Activated effector memory CD4-positive, alpha-beta T cell treated with anti-CD3 and anti-CD28 coated beads, Interleukin-2, amount 50 U/mL, for 16 hours (primary cell): ENCODE measurements at places on chromosomes 1 and 21.

- no peak for DNase-seq
Measured at GRCh38 chr1:8211883-8212579, 105.9 kb upstream of the SLC45A1 start.

- no peak for DNase-seq
Measured at GRCh38 chr1:50659107-50659662, 235.9 kb upstream of the DMRTA2 start.

- no peak for DNase-seq
Measured at GRCh38 chr1:36343651-36344394, 20.4 kb upstream of the EVA1B start.

- no peak for DNase-seq
Measured at GRCh38 chr1:40435471-40435870, 14.8 kb upstream of the ZFP69B start.

- DNase-seq, result no peak
Measured at GRCh38 chr1:117820694-117821381, 108.6 kb downstream of the GDAP2 start.

DNA sequence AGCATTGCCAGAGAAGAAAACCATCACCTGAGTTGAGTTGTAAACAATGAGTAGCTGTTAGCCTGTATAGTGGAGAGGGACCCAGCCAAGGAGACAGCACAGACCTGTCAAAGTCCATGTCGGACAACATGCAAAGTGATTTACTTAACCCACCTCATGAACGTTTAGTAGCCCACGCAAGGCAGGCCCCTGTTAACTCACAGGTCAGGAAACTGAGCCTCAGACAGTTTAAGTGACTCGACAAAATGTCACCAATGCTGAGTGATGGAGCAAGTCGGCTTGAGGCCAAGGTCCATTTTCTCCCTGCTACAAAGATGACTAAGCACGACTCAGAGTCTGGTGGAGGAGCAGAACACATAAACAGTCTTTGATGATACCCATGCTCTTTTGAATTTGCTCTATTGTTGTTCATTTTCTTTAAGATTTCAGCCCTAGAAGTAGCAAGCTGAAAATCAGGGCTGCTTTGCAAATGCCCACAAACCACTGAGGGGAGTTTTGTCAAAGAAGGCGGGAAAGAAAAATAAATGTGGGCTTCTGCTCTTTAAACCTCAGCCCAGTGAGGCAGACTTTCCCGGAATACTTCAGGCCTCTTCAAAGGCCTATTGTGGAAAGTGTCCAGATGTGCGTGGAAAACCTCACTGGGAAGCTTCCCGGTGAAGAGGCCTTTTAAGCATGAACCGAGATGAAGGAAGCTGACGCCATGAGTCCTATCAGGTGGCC, 83.8 kb upstream of the HOOK1 start:
- DNase-seq, result no peak

DNA sequence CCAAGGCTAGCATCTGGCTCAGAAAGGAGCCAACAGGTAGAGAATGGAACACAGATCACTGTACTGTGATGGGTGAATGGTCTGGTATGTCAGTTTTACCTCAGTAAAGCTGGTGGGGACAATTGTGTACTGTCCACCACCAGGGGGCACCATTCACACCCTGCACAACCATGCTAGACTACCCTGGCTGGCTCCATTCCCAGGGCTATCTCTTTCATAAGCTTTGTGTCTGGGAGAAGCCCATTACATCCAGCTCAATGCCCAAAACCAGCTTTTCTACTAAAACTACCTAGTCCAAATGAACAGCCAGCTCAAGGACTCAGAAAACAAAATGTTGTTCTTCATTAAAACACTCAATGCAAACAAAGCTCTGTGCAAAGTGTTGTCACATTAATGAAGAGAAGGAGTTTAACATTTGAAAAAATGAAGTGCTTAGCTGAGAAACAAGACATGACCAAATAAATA, 62.0 kb upstream of the RASAL2 start:
- DNase-seq, result no peak

DNA sequence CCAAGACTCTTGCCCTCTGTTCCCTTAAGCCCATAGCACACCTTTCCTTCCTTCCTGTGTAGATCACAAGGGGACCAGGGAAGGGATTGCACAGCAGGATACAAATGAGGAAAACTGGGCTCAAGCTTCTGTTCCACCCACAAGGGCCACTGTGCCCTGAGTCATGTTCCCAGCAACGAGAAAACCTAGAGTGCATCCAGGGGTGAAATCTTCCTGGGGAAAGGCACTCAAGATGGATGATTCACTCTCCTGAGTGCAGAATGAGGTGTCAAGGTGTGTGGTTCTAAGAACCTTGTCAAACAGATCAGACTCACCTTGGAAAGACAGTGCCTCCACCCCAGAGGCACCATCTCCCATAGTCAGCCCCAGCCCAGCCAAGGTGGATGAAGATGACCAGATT, 40.7 kb upstream of the EYA3 start:
- no peak for DNase-seq

GRCh38 chr1:220294846-220295301, 22.6 kb upstream of the RAB3GAP2 start:
- no peak for DNase-seq

DNA sequence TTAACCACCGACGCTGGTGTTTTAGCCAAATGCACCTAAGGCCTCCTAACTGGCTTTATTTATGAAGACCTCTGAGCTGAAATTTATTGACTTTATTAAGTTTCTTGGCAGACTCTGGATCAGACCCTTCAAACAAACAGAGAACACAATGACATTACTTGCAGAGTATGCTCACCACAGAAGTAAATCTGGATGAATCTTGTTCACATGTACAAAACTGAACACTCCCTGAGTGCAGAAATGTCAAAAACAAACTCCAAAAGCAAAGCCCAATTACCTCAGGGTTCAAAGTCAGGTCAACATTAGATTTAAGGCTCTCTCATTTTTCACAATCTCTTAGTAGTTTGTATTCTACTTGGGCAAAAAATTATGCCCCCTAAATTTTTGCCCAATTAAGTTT, 218.6 kb downstream of the SLC45A1 start:
- DNase-seq, result no peak

DNA sequence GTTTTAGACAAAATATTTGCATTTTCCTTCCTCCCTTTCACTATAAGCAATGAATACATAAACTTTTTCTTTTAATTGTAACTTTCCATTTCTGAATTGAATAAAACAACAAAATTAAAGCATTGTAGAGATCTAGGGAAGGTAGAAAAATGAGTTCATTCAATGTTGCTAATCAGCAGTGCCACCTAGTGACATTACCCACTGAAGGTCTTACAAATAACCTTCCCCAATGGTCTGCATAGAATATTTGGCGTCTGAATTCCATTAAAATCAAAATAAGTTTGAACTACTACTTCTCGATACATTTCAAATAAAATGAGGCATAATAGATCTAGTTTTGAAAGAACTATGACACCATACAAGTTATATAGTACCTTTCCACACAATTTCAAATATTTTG, 19.6 kb downstream of the FH start:
- DNase-seq, result no peak

DNA sequence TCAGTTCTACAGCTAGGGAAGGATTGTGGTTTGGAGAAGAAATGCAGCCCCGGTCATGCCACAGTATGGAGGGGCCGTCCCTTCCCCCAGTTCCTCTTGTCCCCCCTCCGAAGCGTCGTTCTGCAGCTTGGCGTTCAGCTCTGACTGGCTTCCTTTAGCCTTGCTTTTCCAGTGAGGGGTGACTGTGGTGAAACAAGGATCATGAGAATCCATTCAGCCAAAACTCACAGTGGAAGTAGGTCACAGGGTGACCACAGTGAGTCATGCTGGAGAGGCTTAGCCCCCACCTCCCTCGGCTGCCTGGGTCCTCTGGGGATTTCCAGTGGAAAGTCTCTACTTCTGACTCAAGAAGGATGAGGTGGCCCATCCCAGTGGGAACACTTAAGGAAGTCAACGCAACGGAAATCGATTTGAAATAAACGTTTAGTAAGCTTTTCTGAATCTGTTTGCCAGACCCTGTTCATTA, 37.3 kb upstream of the COL6A2 start:
- DNase-seq, result peak; percentile 65

- DNase-seq, result no peak
Measured at GRCh38 chr21:39675993-39676661, 63.4 kb downstream of the B3GALT5 start.

DNA sequence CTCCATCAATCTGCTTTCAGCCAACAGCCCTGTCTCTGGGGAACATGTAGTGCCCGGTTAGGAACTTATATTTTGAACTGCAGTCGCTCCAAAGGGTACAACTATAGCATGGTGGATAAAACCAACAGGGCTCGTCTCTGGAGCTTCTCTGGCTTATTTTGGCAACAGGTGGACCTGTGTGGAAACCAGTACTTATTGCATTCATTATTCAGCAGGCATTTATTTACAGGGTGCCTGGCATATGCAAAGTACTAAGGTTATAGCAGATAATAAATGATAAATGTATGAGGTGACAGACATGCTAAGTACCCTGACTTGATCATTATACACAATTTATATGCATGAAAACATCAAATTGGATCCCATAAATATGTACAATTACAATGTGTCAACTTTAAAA, 93.7 kb downstream of the RGS7 start:
- no peak for DNase-seq

DNA sequence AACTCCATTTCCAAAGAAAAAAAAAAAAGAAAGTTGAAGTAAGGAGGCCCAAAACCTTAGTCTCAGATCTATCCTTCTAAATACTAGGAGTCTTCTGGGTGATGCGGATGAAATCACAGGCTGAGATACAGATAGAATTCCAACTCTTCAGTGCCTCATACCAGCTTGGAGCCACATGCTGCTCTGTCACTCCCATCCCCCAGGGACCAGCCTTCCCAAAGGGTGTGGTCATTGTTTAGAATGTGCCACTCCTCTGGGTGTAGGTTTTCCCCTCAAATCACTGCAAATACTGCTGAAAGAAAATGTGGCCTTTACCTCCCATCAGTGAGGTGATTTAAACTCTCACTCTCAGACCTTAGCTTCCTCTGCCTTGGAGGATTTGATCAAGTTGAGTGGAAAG, 112.9 kb downstream of the CDC7 start:
- DNase-seq, result no peak

DNA sequence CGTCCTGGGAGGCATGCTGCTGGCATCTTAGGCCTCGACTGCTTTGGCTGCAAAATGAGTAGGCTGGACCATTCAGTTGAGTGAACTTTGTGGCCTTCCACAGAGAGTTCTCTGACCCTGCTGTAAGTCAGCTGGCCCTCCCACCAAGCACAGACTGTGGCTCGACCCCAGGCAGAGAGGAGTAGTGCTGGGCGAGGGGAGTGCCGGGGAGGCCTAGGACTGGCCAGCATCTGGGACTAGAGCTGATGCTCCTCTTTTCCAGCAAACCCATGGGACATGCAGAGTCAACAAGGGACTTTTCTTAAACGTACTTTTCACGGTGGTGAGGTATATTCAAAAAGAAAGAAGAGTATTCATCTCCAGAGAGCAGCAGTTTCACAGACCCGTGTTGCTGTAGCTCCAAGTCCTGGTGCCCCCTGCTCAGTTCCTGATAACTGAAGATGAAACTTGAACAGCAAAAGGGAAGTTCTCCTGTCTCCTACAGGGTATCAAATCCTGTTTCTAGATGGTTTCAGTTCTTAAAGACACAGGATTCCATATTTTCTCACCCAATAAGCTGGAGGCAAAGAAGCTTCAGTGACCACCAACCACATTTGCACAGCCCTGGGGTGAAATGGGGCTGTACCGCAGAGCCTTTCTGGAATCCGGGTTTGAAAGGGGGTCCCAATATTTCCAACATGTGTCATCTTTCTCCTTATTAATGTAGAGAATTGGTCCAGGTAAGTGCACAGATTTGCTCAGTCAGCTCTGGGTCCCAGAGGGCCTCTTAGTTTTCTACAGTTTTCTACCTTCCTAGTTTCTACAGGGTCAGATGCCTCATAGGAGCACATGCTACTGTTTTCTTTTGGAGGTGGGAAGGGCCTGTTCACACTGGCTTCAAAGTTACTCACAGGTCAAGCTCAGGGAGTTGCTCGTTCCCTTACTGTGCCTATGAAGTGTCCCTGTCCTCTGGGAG, 20.9 kb downstream of the BATF3 start:
- no peak for DNase-seq

GRCh38 chr1:189868021-189868420, 609.6 kb downstream of the BRINP3 start:
- no peak for DNase-seq

DNA sequence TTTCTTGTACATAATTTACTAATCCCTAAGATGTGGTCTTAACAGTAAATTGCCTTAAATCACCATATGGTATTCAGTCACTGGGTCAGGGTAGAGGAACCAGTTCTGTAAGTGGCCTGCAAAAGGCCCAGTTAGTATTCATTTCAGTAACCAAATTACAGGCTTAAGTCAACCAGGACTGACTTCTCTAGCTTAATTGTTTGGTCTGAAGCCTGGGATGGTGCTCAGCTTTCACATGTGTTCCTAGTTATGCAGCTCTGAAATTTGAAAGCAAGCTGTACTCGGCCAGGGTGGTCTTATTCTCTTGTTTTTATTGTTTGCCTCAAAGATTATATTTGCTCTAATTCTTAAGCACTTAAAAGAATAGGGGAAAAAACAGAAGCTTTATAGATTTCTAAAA, 144.6 kb downstream of the MAGI3 start:
- no peak for DNase-seq

- DNase-seq, result no peak
Measured at GRCh38 chr1:220875260-220875659, 4.0 kb upstream of the HLX start.

DNA sequence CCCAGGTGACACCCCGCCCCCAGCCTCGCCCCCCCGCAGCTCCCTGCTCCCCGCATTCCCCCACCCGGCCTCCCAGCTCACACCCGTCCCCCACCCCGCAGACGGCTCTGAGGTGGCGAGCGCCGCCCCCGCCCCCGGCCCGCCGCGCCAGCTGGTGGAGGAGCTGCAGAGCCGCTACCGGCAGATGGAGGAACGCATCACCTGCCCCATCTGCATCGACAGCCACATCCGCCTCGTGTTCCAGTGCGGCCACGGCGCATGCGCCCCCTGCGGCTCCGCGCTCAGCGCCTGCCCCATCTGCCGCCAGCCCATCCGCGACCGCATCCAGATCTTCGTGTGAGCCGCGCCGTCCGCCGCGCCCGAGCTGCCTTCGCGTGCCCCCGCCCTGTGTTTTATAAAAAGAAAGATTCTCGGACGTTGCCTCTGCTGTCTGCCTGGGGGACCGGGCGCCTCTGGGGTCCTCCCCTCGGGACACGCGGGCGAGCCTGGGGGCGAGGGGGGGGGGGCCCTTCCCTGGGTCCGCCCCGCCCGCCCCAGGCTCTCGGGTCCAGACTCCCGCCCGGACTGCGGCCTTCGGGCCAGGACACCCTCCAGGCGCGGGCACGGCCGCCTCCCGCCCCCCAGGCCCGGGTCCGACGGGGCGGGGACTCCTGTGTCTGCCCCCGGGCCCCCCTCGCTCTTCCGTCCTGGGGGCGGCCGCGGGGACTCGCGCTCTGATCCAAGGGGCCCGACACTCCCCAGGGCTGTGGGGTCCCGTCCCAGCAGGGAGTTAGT, 1.6 kb upstream of the MMP23B start:
- peak; percentile 97 for DNase-seq

- no peak for DNase-seq
Measured at GRCh38 chr1:200970771-200971427, 52.6 kb downstream of the KIF21B start.
